Karpas-422 (cell line): ENCODE measurements at places on chromosomes 2 and 18. TPM values are rescaled to one million over a fixed set of nuclear protein-coding genes. Genes with fewer than 3 reads are reported as not detected.

DNA sequence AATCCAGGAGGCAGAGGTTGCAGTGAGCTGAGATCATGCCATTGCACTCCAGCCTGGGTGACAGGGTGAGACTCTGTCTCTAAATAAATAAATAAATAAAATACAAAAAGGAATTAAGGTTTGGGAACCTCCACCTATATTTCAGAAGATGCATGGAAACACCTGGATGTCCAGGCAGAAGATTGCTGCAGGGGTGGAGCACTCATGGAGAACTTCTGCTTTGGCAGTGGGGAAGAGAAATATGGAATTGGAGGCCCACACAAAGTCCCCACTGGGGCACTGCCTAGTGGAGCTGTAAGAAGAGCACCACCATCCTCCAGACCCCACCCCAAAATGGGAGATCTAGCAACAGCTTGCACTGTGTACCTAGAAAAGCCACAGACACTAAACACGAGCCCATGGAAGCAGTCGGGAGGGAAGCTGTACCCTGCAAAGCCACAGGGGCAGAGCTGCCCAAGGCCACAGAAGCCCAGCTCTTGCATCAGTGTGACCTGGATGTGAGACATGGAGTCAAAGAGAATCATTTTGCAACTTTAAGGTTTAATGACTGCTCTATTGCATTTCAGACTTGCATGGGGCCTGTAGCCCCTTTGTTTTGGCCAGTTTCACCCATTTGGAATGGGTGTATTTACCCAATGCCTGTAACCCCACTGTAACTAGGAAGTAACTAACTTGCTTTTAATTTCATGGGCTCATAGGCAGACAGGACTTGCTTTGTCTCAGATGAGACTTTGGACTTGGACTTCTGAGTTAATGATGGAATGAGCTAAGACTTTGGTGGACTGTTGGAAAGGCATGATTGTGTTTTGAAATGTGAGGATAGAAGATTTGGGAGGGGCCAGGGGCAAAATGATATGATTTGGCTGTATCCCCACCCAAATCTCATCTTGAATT lies 265.3 kb downstream of the ZEB2 start:
- DNase-seq, result peak; percentile 43

GRCh38 chr2:211203986-211204385 lies 647.6 kb downstream of the CPS1 start:
- DNase-seq, result no peak

DNA sequence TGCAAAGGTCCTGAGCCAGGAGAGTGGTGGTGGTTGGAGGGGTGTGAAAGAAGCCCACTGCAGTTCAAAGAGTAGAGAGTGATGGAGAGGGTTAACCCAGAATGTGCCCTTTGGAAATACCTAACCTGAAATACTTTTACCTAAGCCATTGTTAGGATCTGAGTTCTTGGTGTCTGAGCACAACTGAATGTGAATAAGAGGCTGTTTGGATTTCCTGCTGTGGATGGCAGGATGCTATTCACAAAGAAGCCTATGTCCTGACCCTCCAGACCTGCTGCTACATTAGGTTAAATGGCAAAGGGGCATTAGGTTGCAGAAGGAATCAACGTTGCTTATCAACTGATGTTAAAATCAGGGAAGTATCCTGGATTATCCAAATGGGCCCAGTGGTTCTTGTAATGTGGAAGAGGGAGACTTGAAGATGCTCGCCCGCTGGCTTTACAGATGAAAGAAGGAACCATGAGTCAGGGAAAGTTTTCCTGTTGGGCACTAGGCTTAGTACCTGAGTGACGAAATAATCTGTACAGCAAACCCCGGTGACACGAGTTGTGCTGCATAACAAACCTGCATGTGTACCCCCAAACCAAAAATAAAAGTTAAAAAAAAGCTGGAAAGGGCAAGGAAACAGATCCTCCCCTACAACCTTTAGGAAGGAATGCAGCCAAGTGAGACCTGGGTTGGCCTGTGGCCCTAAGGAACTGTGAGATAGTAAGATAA lies 27.2 kb downstream of the ITGA6 start:
- no peak for DNase-seq

Gene SCN9A
- not detected in 2 replicates for total RNA-seq

GRCh38 chr2:96267159-96267971 lies 1.3 kb downstream of the CIAO1 start:
- peak; percentile 65 for DNase-seq
